Trophoblast cell (in vitro differentiated cells and primary cell): ENCODE measurements at places on chromosomes 12 and 14.

GRCh38 chr12:66048835-66049537, 81.6 kb downstream of the LLPH start:
- no peaks in the 10 kb centered on the region for H3K36me3 ChIP-seq
- no peak overlapping the region for H3K27ac ChIP-seq
- no peaks in the 10 kb centered on the region for H3K27me3 ChIP-seq
- H3K4me1 ChIP-seq, result no peaks in the 10 kb centered on the region
- no peak for DNase-seq

GRCh38 chr12:102010265-102010994, 51.4 kb downstream of the WASHC3 start:
- H3K36me3 ChIP-seq, result no peaks in the 10 kb centered on the region
- H3K27ac ChIP-seq, result no peak overlapping the region
- DNase-seq, result no peak
- no peaks in the 10 kb centered on the region for H3K27me3 ChIP-seq
- H3K4me1 ChIP-seq, result no peaks in the 10 kb centered on the region

- H3K4me3 ChIP-seq, result no peak overlapping the region
- no peaks in the 10 kb centered on the region for H3K27me3 ChIP-seq
- peak overlapping the region; percentile 86 for H3K27ac ChIP-seq
- H3K36me3 ChIP-seq, result no peaks in the 10 kb centered on the region
These were observed 184.2 kb upstream of the FOXN3 start for GRCh38 chr14:89600950-89601826.

- no peaks in the 10 kb centered on the region for H3K27me3 ChIP-seq
- H3K4me3 ChIP-seq, result no peak overlapping the region
- no peaks in the 10 kb centered on the region for H3K4me1 ChIP-seq
- no peaks in the 10 kb centered on the region for H3K36me3 ChIP-seq
- DNase-seq, result no peak
- H3K27ac ChIP-seq, result no peak overlapping the region
These were observed 256.2 kb downstream of the AEBP2 start for GRCh38 chr12:19695244-19696098.

GRCh38 chr12:112178796-112179195, 53.4 kb downstream of the TRAFD1 start:
- no peak for DNase-seq
- H3K4me1 ChIP-seq, result no peaks in the 10 kb centered on the region
- no peak overlapping the region for H3K27ac ChIP-seq
- no peak overlapping the region for H3K4me3 ChIP-seq
- peaks cover 32% of the 10 kb centered on the region for H3K36me3 ChIP-seq

- no peaks in the 10 kb centered on the region for H3K4me1 ChIP-seq
- H3K4me3 ChIP-seq, result no peak overlapping the region
- DNase-seq, result peak; percentile 47
- H3K36me3 ChIP-seq, result peaks cover 2% of the 10 kb centered on the region
These were observed 121.1 kb downstream of the ANO6 start for GRCh38 chr12:45336762-45337596.

DNA sequence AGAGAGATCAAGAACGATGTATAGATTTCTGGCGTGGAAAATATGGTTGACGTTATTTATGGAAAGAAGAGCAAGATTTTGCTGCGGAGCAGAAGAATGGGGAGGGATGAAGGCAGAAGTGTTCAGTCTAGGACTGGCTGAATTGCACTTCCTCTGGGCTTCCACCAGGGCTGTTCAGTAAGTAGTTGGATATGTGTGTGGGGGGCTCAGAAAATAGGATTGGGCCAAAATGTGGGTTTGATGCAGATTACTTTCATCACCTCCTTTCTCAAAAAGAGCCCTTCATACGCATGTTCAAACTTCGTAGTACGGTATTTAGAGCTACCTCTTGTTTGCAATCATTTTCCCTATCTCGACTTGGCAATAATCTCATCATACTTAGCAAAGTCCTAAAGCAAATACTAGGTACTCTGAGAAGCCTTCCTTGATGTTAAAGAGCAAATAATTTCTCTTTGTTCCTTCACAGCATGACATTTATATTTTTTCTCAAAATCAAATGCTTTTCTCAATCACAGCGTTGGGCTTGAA, 349.4 kb downstream of the NELL2 start:
- H3K36me3 ChIP-seq, result no peaks in the 10 kb centered on the region
- H3K4me3 ChIP-seq, result no peak overlapping the region
- H3K27ac ChIP-seq, result no peak overlapping the region

GRCh38 chr14:59772233-59772632, 98.3 kb downstream of the RTN1 start:
- no peaks in the 10 kb centered on the region for H3K4me1 ChIP-seq
- DNase-seq, result no peak
- H3K4me3 ChIP-seq, result no peak overlapping the region
- H3K36me3 ChIP-seq, result no peaks in the 10 kb centered on the region

DNA sequence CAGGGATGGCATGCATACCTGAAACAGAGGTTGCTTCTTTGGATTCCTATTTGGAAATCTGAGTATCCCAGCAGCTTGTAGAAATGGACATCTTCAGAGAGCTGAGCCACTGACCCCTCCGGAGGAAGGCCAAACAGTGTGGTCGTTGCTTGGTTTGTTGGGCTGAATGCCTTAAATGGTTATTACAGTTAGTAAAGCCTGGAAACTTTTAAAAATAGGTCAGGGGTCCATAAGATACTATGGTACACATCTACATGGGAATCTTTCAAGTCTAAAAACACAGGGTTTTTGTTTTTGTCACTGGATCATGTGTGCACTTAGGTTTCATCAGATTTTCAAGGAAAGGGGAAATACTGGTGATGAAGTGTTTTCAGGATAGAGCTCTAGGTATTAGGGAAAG, 7.7 kb downstream of the DYRK2 start:
- H3K4me1 ChIP-seq, result peaks cover 8% of the 10 kb centered on the region
- no peaks in the 10 kb centered on the region for H3K27me3 ChIP-seq
- no peak for DNase-seq
- no peak overlapping the region for H3K27ac ChIP-seq
- peaks cover 27% of the 10 kb centered on the region for H3K36me3 ChIP-seq

GRCh38 chr14:70097576-70098249, 91.0 kb downstream of the SLC8A3 start:
- DNase-seq, result no peak
- no peak overlapping the region for H3K4me3 ChIP-seq
- no peak overlapping the region for H3K27ac ChIP-seq
- H3K36me3 ChIP-seq, result no peaks in the 10 kb centered on the region
- H3K27me3 ChIP-seq, result no peaks in the 10 kb centered on the region

GRCh38 chr14:61761959-61762786, at the start of gene SNAPC1:
Gene SNAPC1 (plus strand): TSS chr14:61762420. CDS start chr14:61762461, 41 bp downstream.
- DNase-seq, result peak; percentile 99
- peaks cover 16% of the 10 kb centered on the region for H3K4me1 ChIP-seq
- peak within 1 kb of the TSS; percentile 62 for H3K27ac ChIP-seq

GRCh38 chr12:82760423-82760822, 73.7 kb downstream of the TMTC2 start:
- no peak for DNase-seq
- H3K4me1 ChIP-seq, result peaks cover 13% of the 10 kb centered on the region
- peaks cover 2% of the 10 kb centered on the region for H3K36me3 ChIP-seq
- no peaks in the 10 kb centered on the region for H3K27me3 ChIP-seq

DNA sequence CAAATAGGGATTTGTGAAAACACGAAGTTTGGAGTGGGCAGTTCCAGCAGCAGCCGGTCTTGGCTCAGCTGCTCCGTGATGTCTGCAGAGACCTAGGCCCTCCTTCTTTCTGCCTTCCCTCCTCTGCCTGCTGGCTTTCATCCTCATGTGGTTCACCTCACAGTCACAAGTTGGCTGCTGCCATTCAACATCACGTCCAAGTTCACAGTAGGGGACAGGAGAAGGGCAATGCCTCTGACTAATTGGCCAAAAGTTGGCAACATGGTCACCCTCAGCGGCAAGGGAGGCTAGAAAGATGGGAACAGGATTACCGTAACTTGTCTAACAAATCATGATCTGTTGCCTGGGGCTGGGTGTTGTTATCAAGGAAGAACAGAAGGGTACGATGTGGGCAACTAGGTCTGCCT, 7.8 kb upstream of the CACNA2D4 start:
- no peaks in the 10 kb centered on the region for H3K27me3 ChIP-seq
- H3K4me1 ChIP-seq, result peaks cover 3% of the 10 kb centered on the region
- H3K4me3 ChIP-seq, result no peak overlapping the region
- H3K27ac ChIP-seq, result no peak overlapping the region
- no peak for DNase-seq
- H3K36me3 ChIP-seq, result no peaks in the 10 kb centered on the region

DNA sequence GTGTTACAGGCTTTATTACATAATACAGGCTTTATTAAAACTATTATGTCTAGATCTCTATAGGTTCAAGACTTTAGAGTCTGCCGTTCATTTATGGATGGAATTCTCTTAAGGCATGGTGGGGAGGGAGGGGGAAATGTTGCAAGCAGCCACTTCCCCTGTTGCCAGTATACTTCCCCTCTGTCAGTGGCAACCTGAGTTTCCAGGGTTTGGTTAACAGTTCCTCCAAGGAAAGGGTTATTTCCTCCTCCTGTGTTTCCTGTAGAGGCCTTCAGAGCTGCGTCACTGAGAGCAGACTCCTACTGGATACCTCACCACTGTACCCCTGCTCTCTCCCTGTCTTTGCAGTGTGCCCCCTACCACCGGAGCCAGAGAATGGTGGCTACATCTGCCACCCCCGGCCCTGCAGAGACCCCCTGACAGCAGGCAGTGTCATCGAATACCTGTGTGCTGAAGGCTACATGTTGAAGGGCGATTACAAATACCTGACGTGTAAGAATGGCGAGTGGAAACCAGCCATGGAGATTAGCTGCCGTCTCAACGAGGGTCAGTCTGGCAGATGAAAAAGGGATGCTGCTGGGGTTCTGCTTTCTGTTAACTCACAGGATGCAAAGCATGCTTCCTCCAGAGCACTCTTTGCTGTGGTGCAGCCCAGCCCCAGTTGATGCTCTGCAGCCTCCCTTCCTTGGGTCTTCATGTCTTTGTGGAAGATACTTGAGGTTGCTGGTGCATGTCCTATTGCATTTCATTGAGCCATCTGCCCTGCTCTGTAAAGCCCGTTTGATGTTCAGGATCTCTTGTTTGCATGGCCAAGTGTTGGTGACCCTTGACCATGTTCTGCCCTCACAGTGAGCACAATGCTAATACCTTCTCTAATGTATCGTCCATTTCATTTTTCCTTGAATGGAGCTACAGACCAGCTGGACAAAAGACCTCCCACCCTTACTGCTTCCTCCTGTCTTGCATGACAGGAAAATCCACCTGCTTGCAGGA, 63.6 kb upstream of the SRSF5 start:
- DNase-seq, result peak; percentile 16
- peaks cover 1% of the 10 kb centered on the region for H3K4me1 ChIP-seq
- H3K27ac ChIP-seq, result no peak overlapping the region
- no peaks in the 10 kb centered on the region for H3K36me3 ChIP-seq

GRCh38 chr12:124359671-124360581, 65.0 kb downstream of the RFLNA start:
- H3K4me3 ChIP-seq, result no peak overlapping the region
- no peaks in the 10 kb centered on the region for H3K27me3 ChIP-seq
- H3K4me1 ChIP-seq, result no peaks in the 10 kb centered on the region
- peaks cover 90% of the 10 kb centered on the region for H3K36me3 ChIP-seq
- no peak for DNase-seq
- no peak overlapping the region for H3K27ac ChIP-seq

DNA sequence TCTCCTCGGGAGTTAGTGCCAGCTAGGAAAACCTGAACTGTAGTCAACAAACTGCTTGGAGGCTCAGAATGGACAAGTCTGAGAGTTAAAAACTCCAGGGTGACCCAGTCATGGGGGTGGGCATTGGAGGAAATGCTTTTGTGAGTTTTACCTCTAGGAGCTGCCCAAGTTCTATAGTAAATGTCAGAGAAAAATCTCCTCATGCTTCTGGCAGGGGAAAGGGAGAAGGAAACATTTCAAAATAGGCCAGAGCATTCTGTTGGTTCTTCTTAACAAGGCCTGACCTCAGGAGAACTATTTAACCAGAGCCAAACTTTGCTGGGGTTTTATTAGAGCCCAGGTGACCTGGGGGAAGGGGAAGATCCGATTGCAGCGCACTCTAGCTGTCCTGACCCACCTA, 12.3 kb downstream of the NINJ2 start:
- H3K36me3 ChIP-seq, result no peaks in the 10 kb centered on the region
- DNase-seq, result no peak
- H3K27ac ChIP-seq, result no peak overlapping the region

- DNase-seq, result no peak
- no peak overlapping the region for H3K4me3 ChIP-seq
- H3K27ac ChIP-seq, result no peak overlapping the region
- no peaks in the 10 kb centered on the region for H3K4me1 ChIP-seq
These were observed 227.9 kb upstream of the G2E3 start for GRCh38 chr14:30331030-30331429.

DNA sequence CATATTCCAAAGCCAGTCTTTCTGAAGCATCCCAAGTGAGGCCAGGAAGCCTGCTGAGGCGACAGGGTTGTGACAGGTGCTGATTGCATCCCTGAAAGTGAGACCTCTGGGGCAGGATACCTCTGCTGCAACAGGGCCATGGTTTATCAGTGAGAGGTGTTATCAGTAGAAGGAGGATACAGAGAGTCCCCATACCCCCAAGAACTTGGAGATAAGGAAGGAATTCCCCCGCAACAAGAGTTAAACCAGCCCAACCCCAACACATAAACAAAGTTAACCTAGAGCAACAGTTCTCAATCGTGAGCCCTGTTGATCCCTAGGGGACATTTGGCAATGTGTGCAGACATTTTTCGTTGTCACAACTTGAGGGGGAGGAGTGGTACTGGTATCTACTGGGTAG, 233.1 kb upstream of the NOS1 start:
- H3K4me3 ChIP-seq, result no peak overlapping the region
- no peaks in the 10 kb centered on the region for H3K36me3 ChIP-seq
- no peak overlapping the region for H3K27ac ChIP-seq

DNA sequence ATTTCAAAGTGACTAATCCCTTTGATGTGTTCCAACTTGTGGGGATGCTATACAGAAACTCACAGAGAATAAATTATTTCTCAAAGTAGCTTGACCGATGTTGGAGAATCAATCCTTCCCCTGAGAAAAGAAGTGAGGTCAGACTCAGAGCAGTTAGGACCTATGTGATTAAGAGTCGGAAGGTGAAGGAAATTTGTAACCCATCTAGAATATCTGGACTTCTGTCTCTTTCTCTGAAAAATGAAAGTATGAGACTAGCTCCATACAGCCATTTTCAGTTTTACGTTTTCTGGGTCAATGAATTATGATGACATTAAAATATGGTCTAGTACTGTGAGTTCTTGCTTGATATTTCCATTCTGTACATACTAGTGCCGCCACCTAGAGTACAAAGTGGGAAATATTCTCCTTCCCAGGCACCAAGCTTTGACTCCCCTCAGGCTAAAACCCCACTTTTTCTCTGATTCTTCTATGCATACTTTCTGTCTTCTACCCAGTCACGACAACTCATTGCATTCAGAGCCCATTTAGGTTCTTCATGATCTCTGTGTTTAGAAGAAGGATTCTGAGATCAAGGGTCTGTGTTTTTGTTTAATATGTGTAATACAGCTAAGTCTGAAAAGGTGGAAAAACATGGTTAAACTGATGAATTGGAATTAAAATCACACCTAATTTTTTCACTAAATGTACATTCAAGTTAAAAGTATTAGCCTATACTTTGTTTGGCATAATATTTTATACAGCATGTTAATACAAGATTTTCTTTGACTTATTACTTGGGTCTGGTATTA, 6.9 kb upstream of the NTS start:
- no peak overlapping the region for H3K4me3 ChIP-seq
- DNase-seq, result peak; percentile 20
- no peaks in the 10 kb centered on the region for H3K27me3 ChIP-seq
- H3K36me3 ChIP-seq, result no peaks in the 10 kb centered on the region
